ENCODE measurements at places on chromosomes 1 and 21.

DNA sequence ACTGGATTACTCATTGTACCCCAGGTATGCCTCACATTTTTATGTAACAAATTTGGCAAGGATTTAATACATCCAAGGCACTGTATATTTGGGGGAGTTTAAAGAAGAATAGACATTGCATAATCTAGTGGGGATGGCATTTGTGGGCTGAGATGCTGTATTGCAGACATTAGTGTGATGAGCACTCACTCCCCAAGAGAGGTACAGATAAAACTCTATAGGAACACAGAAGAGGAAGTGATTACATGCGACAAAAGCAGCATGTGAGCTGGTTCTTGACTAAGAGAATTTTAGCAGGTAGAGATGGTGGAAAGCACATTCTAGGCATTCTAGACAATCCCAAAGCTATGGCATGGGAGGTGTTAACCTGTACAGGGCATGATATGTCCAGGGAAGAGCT lies 24.2 kb upstream of the CDC14A start:
- DNase-seq, result no peak

- DNase-seq, result no peak
These were observed 8.4 kb downstream of the S100A10 start for GRCh38 chr1:151985270-151985669.

DNA sequence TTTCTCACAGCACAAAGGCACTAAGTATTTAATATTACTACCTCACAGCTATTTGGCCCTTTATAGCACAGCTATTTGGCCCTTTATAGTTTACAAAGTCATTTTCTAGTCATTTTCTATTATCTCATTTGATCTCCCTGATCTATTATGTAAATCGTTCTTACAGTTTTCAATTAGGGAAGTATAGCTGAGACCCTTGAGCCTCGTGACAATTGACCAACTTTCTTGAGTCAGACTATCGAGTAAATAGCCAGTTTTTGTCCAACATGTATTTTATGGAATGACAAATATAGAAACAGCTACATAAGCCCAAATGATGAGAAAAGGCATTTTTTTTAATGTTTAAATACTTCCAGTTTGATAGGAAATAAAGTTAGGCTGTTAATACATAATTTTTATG lies 7.0 kb upstream of the ANGPTL1 start:
- no peak for DNase-seq

GRCh38 chr1:44524655-44525500 lies 119.8 kb downstream of the RNF220 start:
- no peak for DNase-seq

- no peak for DNase-seq
These were observed 56.1 kb downstream of the NTPCR start for GRCh38 chr1:233006541-233006973.

GRCh38 chr1:41616563-41616962 lies 132.1 kb upstream of the EDN2 start:
- no peak for DNase-seq

- no peak for DNase-seq
These were observed 164.6 kb downstream of the DNM3 start for GRCh38 chr1:172005856-172006255.

GRCh38 chr1:22805672-22806038 lies 95.0 kb downstream of the EPHB2 start:
- no peak for DNase-seq

GRCh38 chr1:176227579-176227978 lies 20.5 kb upstream of the COP1 start:
- DNase-seq, result no peak

DNA sequence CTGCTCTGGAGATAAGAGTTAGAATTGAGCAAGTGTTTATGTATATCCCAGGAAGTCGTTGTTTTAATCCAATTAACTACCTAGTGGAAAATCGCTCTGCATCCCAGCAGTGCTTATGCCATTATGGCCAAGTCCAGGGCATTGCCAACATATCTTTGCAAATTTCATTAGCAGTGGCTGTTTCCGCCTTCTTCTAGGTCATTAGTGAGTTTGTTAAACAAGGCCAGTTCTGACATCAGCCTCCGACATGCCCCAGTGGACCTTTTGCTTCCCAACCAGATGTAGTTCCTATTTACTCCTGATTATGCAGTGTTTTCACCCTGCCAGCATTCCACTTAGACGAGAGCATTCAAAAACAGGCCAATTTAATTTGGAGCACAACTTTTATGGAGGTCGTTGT lies 106.8 kb upstream of the FAM78B start:
- DNase-seq, result no peak

GRCh38 chr21:38675182-38675824 lies 130.4 kb upstream of the ETS2 start:
- no peak for DNase-seq

DNA sequence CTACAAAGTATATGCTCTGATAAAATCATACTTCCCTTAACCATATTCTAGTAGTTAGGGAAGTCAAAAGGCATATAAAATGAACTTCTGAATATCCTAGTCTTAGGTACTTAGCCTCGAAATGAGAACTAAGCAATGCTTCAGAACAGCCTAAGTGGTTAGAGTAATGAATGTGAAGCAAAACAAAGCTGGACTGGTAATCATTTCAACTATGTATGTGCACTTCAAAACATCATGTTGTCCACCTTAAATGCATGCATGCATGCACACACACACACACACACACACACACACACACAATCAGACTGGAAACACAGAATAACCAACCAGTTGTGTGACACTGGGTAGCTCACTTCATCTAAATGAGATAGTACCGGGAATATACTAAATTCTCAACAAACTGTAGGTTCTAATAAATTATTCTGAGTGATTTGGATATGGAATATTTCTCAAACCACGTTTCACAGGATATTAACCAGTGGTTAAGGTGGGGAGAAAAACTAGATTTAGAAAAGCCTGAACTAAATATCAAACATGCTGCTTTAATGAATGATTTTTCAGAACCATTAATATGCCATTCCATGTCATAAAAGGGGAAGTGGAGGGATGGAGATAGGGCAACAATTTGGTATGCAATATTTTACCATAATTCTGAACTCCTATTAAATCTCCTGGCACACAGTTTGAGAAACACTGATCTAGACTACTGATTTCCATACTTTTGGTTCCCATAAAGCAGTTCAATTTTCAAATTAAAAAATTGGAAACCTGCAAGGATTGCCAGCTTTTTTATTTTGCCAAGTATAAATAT lies 19.5 kb downstream of the RNF115 start:
- DNase-seq, result no peak

DNA sequence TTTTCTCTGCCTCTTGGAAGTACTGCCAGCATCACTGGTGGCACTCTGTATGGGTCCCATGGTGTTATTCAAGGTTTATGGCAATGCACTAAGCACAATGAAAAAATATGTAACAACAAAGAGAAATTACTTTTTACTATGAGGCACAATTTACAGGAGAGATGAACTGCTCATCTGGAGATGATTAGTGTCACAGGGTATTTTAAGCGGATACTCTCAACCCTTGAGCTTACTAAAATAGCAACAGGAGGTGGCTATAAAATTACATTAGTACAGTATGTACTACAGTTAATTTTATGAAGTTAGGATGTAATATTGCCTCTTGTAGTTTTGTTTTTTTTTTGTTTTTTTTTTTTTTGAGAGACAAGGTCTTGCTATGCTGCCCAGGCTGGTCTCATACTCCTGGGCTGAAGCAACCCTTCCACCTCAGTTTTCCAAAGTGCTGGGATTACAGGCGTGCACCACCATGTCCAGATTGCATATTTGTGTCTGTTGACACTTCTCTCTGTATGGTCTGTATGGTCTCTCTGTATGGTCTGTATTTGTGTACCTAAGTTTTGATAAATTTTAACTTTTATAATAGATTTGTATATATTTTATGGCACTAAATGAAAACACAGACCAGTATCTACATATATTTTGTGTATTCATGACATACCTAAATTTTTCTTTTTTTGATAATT lies 175.6 kb upstream of the HP1BP3 start:
- no peak for DNase-seq

DNA sequence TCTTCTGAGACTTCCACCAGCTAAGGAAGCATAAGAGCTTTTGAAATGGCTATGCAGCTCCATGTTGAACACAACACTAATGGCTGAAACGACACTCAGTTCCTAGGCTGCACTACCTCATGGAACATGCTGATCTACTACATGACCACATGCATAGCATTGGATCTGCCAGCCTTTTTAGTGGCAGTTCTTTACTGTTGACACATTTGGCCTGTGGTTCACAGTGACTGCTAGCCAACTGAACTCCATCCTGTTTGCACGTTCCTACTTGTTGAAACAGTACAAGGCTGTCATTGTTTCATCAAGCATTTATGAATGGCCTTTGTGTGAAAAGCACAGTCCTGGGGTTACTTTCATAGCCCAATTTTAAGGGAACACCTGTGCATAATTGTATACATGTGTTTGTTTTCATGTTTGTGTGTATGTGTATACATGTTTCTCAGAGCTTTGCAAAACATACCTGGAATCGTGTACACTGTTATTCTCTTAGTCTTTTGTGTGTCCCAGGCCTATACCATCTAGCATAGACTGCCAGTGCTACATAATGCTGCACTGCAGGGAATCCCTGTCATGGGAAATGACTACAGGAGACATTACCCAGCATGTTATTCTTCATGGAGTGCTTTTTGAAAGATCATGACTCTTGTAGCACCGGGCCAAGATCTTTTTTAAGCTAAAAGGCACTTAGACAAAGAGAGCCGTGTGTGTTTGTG lies 179.6 kb upstream of the ESRRG start:
- DNase-seq, result no peak

All from stimulated activated CD8-positive, alpha-beta memory T cell treated with anti-CD3 and anti-CD28 coated beads, Interleukin-4, amount 100 ng/mL, for 4 hours (primary cell).